ENCODE measurements at places on chromosomes 5 and 9. TPM values are rescaled to one million over a fixed set of nuclear protein-coding genes. Genes with fewer than 3 reads are reported as not detected.

DNA sequence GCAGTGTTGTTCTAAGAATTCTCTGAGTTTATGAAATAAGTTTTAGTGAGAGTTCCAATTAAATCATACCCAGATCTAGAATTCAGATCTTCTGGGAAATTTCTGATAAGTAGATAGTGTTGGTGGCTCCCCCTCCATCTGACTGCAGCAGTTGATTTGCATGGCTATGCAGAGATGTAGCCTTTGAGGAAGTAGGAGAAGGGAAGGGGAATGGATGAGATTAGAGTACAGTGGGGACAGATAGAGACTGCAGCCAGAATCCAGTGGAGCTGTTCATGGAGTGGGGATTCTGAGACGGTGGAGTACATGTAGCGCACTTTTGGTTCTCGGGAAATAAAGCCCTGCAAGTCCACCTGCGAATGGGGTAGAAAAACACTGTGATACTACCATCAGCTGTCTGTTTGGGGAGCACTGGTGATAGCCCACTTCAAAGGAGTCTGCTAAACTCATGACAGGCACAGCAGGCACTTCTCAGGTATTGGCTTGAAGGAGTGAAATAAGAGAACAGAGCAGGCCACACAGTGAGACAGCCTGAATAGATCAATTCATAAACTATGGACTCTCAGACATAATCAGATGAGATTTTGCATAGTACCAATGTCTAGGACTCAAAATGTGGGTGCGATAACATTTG lies 96.8 kb downstream of the ALDH1A1 start:
- no peak overlapping the region for H3K4me3 ChIP-seq
- no peaks in the 10 kb centered on the region for H3K4me1 ChIP-seq
- DNase-seq: no peak
- no peaks in the 10 kb centered on the region for H3K27me3 ChIP-seq

PKD2L2 gene
- total RNA-seq: 0.78 TPM

DNA sequence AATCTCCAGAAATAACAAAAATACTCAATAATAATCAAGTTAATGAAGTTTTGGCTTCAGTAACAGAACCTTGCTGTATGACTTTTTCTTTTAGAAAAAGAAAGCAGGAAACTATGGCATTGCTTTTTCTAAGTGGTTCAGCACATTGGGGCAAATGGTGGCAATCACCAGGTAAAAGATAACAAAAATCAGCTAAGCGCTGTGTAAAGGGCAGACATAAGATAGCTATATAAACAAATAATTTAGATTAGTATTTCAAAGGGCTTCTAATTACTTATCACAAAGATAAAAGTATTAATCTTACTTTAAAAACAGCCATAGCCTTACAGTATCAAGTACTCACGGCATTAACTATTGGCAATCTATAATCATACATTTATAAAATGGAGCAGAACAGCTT lies 10.0 kb downstream of the TMEM161B start:
- no peak overlapping the region for H3K4me3 ChIP-seq
- no peak overlapping the region for H3K27ac ChIP-seq
- no peaks in the 10 kb centered on the region for H3K4me1 ChIP-seq
- peaks cover 4% of the 10 kb centered on the region for H3K36me3 ChIP-seq
- no peaks in the 10 kb centered on the region for H3K27me3 ChIP-seq

DNA sequence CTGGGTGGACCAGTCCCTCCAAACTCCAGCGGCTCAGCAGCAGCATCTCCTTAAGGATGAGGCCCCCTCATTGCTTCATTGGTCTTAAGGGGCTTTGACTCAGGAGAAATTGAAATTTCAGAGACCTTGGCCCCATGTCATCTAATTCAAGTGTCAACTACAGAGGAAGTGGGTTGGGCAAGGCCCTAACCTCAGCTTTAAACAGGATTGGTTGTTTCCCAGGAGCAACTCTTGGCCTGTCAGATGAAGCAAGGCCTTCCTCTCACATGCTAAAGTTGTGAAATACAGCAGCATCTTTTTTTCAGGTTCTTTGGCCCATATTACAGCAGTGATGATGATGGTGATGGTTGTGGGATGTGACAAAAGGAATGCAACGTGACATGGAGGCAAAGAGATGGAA lies 348.3 kb downstream of the ICE1 start:
- no peak overlapping the region for H3K27ac ChIP-seq
- no peaks in the 10 kb centered on the region for H3K4me1 ChIP-seq
- no peaks in the 10 kb centered on the region for H3K36me3 ChIP-seq
- no peak for DNase-seq
- no peaks in the 10 kb centered on the region for H3K27me3 ChIP-seq
- H3K4me3 ChIP-seq: no peak overlapping the region

SLC6A19 gene
- total RNA-seq: not detected

Measured in natural killer cell (primary cell).